Activated naive CD4-positive, alpha-beta T cell treated with anti-CD3 and anti-CD28 coated beads, Interleukin-2, amount 50 U/mL, for 16 hours (primary cell): ENCODE measurements at places on chromosomes 4 and X.

GRCh38 chrX:78619834-78620233 is 39.3 kb downstream of the RTL3 start:
- no peak for DNase-seq

DNA sequence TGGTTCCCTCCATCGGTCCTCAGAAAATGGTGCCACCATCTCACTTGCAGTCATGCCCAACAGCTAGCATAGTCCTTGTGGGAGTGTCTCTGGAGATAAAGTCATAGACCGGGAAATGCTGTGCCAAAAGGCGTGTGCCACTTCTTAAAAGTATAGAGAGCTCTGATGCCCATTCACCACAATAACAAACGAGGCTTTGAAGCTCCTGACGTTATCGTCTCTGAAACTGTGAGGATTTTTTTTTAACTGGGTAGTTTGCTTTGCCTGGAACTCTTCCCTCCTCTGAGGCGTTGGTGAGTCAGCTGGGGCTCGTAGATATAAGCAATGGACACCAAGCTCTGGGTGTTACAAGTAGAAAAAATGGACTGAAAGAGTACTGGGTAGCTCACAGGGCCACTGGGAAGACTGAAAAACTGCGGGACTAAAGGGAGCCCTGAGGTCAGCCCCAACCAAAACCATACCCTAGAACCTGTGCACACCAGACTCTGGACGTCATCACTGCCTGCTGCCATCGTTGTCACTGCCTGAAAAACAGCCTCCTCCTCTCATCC is 89.4 kb upstream of the TRIM2 start:
- peak; percentile 60 for DNase-seq

GRCh38 chr4:141501931-141502330 is 134.5 kb upstream of the IL15 start:
- DNase-seq, result no peak

DNA sequence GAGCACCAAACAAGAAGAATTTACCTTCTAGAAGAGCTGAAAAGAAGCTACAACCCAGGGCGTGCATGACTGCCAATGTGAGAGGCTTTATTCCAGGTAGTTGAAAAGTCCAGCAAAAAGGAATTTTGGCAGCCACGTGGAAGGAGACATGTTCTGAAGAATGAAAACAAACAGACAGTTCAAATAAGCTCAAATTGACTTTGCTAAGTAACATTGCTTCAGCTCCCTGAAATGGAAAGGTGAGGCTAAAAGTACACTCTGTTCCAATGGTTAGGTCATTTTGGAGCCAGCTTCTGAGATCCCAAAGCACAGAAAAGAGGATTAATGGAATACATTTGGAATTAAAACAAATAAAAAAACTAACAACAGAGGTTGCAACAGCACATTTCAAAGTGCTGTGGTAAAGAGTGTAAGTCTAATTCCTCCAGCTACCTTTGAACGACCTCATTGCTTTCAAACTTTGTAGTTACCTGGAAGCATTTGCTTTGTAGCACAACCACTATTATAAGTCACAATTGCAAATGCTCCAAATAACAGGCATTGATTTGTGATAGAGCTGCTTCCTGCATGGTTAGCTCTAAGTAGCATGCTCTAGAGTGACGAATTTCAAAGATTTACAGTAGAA is 405.3 kb upstream of the EDA2R start:
- DNase-seq, result no peak

GRCh38 chr4:185865901-185866328 is 53.9 kb upstream of the SORBS2 start:
- no peak for DNase-seq

- no peak for DNase-seq
Observed at GRCh38 chr4:104064646-104065577, 345.1 kb upstream of the TACR3 start.

DNA sequence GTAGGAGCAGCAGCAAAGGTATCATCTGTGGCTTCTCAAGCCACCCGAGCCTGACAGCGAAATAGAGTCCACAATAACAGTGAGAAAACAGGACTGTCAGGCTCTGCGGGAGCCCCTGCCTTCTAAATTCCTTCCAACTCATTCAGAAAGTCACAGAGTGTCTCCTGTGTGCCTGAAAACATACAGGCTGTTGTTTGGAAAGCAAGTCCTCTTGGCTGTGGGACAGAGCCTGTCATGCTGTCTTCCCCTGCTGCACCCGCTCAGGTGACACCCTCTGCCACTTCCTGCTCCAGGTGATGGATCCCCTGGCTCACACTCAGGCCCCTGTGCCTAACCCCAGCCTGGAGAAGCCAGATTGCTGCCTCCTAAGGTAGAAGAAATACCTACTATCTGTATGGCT is 152.3 kb downstream of the RAB28 start:
- DNase-seq, result no peak

DNA sequence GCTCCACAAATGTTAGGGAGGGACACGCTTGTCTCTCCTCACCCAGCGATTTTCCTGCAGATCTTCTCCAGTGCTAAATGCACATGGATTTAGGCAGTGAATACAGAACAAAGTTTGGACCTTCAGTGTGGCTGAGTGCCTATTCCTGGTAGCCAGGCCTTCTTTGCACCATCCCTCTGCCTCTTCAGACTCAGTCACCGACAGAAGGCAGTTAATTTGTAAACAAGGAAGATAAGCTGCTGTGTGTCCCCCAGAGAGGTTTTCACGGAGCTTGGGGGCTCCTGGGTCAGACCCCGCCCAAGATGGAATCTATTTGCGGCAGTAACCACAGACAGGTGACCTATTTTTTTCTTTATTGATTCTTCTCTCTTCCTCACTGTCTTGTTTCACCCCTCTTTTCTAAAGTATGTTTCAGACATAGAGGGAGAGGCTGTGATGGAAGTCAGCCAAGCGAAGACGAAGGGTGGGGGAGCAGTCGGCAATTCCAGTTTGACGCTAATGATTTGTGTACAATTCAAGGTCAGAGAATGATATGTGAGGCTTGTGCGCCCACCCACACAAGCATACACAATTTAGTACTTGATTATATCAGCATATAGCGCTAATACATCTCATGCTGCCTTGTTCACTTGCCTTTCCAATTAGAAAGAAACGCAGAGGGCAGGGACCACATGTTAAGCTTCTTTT is 200.8 kb downstream of the MGST2 start:
- no peak for DNase-seq

DNA sequence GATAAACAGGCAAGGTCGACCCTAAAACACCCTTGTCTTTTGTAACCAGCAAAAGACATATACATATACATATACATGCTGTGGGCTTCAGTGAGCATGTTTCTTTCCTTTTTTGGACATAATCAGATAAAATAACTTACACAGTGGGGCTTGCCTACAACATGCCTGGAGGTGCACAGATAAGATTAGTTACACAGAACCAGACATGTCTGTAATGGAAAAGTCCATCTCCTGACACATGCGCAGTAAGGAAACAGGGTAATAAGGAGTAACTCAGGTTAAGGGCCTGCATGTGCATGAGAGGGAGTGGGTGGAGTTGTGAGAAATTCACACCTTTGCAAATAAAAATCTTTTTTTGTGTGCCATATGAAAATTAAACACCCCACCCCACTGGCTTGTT is 3.4 kb downstream of the UGT2A1 start:
- DNase-seq, result no peak

GRCh38 chr4:531721-532565 is 32.9 kb downstream of the PIGG start:
- DNase-seq, result no peak

DNA sequence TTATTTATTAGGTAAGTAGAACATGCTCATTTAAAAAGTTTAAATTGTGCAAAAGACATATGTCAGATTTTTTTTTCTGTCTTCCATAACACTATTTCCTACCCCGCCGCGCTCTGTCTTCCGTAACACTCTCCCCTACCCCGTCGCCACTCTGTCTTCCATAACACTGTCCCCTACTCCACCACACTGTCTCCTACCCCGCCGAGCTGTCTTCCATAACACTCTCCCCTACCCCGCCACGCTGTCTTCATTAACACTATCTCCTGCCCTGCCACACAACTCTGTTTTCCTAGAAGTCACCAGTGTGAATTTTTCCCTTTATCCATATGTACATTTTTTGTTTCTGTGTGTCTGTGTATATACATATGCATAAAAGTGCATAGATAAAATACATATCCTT is 4.4 kb downstream of the MSMO1 start:
- DNase-seq, result no peak

- DNase-seq, result no peak
Observed at GRCh38 chr4:3372933-3373465, 68.8 kb upstream of the HGFAC start.

DNA sequence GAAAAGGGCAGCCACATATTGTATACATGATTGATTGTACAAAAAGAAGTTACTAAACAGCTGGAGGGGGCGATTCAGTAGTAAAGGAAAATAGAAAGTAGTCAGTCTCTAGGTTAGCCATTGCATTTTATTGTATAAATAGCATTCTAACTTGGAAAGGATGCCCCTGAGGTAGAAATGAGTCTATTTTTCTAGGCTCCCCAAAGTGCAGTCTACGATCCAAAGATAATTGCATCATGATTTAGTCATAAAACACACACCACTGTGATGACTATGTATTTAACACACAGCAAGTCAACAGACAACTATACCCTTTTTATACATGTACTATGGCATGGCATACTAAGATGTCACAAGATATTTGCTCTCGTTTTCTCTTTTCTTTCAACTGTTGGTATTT is 204.9 kb downstream of the APBB2 start:
- no peak for DNase-seq

- DNase-seq, result no peak
Observed at GRCh38 chr4:180542445-180543100, 1700.6 kb upstream of the TENM3 start.

GRCh38 chrX:39309018-39309635 is 507.9 kb downstream of the MID1IP1 start:
- peak; percentile 67 for DNase-seq

DNA sequence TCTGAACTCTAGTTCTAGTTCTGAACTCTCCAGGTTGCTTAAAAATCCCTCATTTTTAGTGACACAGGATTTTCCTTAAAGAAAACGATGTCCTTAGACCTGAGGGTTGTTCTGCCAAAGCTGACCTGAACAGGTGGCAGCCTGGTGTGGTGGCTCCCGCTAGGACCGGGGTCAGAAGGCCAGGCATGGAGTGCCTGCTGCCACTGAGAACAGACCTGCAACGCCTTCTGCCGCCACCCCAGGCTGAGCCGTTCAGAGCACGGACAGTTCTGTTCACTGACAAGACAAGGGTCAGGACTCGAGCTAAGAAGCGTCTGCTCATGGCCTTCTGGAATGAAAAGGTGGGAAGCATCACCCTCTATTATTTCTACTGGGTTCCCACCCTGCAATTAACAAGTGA is 15.8 kb downstream of the DCTD start:
- no peak for DNase-seq

- no peak for DNase-seq
Observed at GRCh38 chr4:19158107-19158809, 1093.4 kb upstream of the SLIT2 start.

- no peak for DNase-seq
Observed at GRCh38 chr4:135185256-135185655, 983.7 kb upstream of the PABPC4L start.

GRCh38 chr4:173237152-173237551 is 68.5 kb downstream of the GALNT7 start:
- DNase-seq, result no peak

GRCh38 chr4:11194431-11194830 is 234.3 kb downstream of the HS3ST1 start:
- DNase-seq, result no peak

DNA sequence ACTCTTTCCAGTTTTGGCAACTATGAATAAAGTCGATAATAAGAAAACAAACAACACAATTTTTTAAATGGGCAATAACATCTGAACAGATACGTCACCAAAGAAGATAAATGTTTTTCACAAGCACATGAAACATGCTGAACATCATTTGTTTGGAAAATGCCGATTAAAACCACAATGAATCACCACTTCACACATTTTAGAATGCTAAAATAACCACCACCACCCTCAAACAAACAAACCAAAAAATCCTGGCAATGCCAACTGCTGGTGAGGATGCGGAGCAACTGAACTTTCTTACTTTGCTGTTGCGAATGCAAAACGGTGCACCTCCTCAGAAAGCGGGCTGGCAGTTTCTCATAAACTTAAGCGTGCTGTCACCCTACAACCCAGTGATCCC is 115.9 kb downstream of the NSUN7 start:
- DNase-seq, result no peak

DNA sequence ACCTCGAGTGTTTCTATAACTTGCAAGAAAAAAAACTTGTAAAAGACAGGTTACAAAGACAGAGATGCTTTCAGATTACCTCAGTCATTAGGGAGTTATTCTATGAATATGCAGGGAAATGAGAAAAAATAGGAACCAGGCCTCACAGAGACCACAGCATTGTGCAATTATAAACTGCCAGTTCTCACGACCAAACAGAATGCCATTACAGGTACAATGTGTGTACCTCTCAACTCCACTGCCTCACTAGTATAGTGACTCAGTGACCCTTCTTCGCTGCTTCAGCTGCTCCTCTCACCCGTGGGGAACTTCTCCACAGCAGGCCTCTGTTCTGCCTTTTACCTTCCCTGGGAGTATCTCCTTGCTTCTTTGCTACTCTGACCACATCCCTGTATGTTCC is 2.3 kb upstream of the HTATSF1 start:
- DNase-seq, result no peak

DNA sequence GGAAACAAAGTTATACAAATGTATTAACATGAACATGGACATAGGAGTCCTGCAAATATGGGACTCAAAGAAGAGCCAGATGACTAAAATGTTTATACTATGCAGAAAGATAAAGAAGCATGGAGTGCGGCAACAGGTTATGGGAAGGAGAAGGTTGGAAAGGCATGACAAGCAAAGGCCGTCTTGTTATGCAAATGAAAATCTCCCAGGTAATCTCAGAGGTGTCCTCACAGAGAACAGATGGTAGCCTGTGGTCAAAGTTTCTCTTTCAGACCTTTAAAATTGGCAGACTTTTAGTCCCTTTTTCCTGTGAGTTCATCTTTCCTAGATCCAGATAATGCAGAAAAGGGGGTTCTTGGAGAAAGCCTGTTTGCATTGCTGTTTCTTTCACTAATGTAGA is 116.4 kb upstream of the BEND4 start:
- DNase-seq, result no peak
